ENCODE measurements at places on chromosomes 2 and 18.

DNA sequence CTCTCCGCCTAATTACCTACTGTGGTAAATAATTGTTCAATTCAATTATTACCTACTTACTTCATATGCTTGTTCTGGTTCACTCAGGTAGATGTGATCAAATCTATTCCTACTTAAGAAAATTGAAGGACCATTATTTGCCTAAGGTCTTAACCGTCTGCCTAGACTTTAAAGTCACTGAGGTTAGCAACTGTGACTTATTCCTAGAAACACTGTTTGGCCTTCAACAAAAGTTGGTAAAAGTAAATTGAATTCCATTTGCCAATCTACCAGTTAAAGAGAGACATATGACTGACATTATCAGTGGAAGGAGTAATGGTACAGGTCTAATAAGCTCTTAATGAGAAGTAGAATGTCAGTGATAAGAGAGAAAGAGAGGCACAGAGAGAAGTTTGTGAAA is 491.5 kb downstream of the NYAP2 start:
- DNase-seq: no peak

DNA sequence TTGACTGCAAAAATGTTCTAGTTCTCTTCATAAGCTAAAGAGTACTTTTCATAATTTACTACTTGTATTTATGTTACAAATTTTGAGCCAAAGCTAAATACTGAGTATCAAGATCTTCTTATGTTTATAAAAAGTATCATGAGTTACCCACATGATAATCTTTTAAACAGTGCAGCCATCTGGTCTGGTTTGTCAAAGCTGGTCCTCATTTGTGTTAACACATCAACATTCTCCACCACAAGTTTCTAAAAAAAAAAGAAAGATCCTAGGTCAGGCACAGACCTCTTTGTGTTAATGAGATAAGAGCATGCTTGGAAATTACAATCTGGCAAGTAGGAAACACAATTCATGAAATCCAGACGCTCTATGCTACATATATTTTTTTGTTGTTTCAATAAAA is 75.5 kb upstream of the FRZB start:
- no peak for DNase-seq

GRCh38 chr2:23541503-23542229 is 156.7 kb downstream of the KLHL29 start:
- DNase-seq: no peak

DNA sequence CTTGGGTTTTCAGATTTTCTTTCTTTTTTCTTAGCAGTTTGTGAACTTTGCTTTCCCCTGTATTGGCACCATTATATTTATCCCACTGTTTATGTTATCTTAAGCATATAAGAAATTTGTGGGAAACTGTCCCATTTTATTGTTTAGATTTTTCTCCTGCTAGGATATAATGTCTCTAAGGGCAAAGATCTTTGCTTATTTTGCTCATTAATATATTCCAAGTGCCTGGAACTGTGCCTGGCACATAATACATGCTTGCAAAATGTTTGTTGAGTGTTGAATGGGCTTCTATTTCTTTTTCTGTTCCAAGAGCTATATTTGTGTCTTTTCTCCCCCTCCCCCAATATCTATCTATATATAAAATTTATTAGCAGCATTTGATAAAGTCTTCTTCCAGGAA is 5.4 kb downstream of the EPC2 start:
- no peak for DNase-seq

GRCh38 chr18:4270016-4270415 is 185.1 kb downstream of the DLGAP1 start:
- no peak for DNase-seq

DNA sequence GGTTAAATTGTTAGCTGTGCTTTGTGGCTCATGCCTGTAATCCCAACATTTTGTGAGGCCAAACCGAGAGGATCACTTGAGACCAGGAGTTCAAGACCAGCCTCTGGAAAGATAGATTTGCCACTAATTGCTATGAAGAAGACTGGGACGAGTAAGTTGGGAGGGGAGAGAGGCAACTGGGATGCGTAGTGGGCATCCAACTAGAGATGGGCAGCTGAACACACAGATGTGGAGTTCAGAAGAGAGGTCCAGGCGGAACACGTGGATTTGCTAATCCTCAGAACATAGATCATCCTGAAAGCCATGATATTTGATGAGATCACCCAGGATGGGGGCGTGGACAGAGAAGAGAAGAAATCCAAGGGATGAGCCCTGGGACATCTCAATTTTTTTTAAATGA is 48.7 kb downstream of the CYP26B1 start:
- no peak for DNase-seq

DNA sequence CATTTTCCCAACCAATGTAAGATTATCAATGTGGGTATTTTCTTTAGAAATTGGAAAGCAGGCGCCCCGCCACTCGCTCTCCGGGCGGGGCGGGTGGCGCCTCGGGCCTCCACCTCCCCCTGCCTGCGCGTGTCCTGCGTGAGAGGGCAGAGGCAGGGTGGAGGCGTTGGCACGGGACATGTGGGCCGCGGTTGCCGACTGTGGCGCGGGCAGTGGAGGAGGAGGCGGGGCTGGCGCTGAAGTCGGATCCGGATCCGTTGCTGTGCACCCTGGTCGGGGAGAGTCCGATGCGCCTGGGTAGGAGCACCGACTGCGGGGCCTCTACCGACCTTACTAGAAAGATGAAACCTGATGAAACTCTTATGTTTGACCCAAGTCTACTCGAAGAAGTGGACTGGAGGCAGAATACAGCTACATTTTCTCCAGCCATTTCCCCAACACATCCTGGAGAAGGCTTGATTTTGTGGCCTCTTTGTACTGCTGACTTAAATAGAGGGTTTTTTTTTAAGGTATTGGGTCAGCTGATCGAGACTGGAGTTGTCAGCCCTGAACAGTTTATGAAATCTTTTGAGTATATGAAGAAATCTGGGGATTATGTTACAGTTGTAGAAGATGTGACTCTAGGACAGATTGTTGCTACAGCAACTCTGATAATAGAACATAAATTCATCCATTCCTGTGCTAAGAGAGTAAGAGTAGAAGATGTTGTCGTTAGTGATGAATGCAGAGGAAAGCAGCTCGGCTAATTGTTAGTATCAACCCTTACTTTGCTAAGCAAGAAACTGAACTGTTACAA is 37.9 kb downstream of the PMS1 start:
- no peak for DNase-seq

DNA sequence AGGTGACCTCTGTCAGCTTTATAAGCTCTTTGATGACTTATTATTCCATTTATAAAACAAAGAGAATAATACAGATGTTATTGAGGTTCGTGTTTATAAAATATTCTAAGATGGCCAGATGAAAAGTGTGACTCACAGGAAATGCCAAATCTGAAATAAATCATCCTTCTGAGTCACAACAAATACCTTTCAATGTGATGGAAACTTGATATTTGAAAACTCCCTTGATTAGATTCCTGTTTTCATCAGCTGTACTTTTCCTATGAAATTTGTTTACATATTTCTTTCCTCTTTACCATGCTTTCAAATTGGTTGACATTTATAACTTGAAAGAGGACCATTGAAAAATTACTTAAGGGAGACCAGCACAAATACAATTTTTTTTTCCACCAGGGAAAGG is 30.6 kb upstream of the PPP1R1C start:
- DNase-seq: no peak

- DNase-seq: no peak
Observed at GRCh38 chr18:69631281-69631680, 230.6 kb downstream of the DOK6 start.

GRCh38 chr18:58781627-58782194 is 83.0 kb upstream of the ZNF532 start:
- DNase-seq: peak; percentile 46

Measured in T-cell (primary cell).